Activated naive CD4-positive, alpha-beta T cell treated with anti-CD3 and anti-CD28 coated beads, Interleukin-2, amount 10 ng/mL, durations not matched to agents 5 hours and 36 hours (primary cell): ENCODE measurements at places on chromosomes 3 and 15. TPM values are rescaled to one million over a fixed set of nuclear protein-coding genes. Genes with fewer than 3 reads are reported as not detected.

TNNC1 gene
- 2.1 TPM for total RNA-seq

MDFIC2 gene
- not detected for total RNA-seq

RTP3 gene
- total RNA-seq = not detected

HCLS1 gene
- 343 TPM for total RNA-seq

GPR87 gene
- total RNA-seq = not detected

RAD51 gene
- 44.5 TPM for total RNA-seq

SENP8 gene
- 1.2 TPM for total RNA-seq

THAP10 gene
- not detected for total RNA-seq

ASB14 gene
- not detected for total RNA-seq

PRR20G gene
- total RNA-seq = not detected

ADAMTS9 gene
- total RNA-seq = not detected

ANKRD34C gene
- not detected for total RNA-seq

NKTR gene
- 116 TPM for total RNA-seq

RLBP1 gene
- not detected for total RNA-seq

SYNPR gene
- total RNA-seq = not detected

TUSC7 gene
- total RNA-seq = not detected

ICE2 gene
- 71.6 TPM for total RNA-seq

IRAK2 gene
- total RNA-seq = 3.0 TPM

C3orf85 gene
- not detected for total RNA-seq

SECISBP2L gene
- total RNA-seq = 31.0 TPM

MYL3 gene
- total RNA-seq = not detected
